H1 (cell line): ENCODE measurements at places on chromosomes 1 and 21.
A peak's percentile ranks its signal among the peaks of the same experiment; 100 is the strongest.

- H3K27me3 ChIP-seq: no peaks in the 10 kb centered on the region
- H3K27ac ChIP-seq: no peak overlapping the region
- H3K4me3 ChIP-seq: no peak overlapping the region
- DNase-seq: no peak
- H3K36me3 ChIP-seq: no peaks in the 10 kb centered on the region
- H3K4me1 ChIP-seq: no peaks in the 10 kb centered on the region
These were observed 62.3 kb upstream of the COL11A1 start for GRCh38 chr1:103170609-103171008.

DNA sequence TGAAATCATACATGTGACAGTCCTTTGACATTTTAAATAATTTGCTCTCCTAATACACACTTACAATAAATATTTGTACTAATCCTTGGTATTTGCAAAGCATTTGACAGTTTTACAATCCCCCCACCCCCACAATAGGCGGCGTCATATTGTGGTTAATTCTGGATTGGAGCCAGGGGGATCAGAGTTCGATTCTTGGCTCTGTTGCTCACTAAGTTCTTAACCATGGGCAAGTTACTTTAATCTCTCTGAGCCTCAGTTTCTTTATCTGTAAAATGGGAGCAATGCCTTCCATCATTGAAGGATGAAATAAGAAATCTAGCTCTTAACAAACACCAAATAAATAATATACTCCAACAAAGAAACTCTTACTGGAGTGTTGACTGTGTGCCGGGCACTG, 23.8 kb downstream of the CACNA1S start:
- DNase-seq: no peak
- H3K4me1 ChIP-seq: no peaks in the 10 kb centered on the region
- H3K27ac ChIP-seq: no peak overlapping the region
- no peaks in the 10 kb centered on the region for H3K27me3 ChIP-seq

GRCh38 chr1:168408539-168408865, 127.8 kb downstream of the TBX19 start:
- no peaks in the 10 kb centered on the region for H3K4me1 ChIP-seq
- no peak for DNase-seq
- H3K4me3 ChIP-seq: no peak overlapping the region

GRCh38 chr1:39132505-39133339, 71.8 kb upstream of the MACF1 start:
- no peaks in the 10 kb centered on the region for H3K27me3 ChIP-seq
- no peaks in the 10 kb centered on the region for H3K36me3 ChIP-seq
- DNase-seq: peak; percentile 65

- H3K27ac ChIP-seq: no peak overlapping the region
- no peaks in the 10 kb centered on the region for H3K27me3 ChIP-seq
- DNase-seq: no peak
- no peak overlapping the region for H3K4me3 ChIP-seq
- H3K4me1 ChIP-seq: no peaks in the 10 kb centered on the region
- H3K36me3 ChIP-seq: no peaks in the 10 kb centered on the region
These were observed 550.7 kb downstream of the PTPRU start for GRCh38 chr1:29786791-29787732.

DNA sequence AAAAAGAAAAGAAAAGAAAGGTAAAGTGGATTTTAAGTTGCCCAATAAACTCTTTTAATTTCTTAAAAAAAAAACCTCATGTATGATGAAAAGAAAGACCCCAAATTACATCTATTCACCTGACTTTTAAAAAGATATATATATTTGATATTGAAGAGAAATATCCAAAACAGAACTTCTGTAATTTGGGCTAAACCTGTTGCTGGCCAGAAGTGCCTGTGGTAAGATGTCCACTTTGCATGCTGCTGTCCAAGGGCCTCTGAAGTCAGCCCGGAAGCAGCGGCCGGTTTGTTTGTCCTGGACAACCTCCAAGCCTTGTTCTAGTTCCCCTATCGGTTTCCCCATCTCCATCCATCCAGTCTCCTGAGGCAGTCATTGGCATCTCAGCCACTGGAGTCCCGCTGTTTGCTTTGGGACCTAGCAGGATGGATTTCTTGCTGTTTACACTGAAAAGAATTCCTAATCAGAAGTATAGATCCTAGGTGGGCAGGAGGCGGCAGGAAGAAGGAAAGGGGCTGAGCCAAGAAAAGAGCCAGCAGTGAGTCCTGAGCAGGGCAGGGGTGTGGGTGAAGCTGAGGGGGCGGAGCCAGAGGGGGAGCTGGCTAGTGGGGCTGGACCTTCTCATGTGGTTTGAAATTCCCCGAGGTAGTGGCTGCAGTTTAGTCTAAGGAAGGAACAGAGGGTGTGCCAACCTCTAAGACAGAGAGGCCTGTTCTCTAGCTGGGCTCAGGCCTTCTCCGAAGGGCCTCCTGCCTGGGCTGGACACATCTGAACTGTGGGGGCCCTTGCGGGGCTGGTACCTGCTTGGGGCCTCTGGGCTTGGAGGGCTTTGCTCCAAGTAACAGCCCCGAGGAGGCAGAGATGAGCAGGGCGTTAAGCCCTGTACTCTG, 3.3 kb downstream of the NCMAP start:
- no peak overlapping the region for H3K4me3 ChIP-seq
- H3K27ac ChIP-seq: no peak overlapping the region
- DNase-seq: no peak
- H3K4me1 ChIP-seq: peaks cover 10% of the 10 kb centered on the region; the same call in 1 of the 2 replicates

- no peaks in the 10 kb centered on the region; the same call in 1 of the 2 replicates for H3K27me3 ChIP-seq
- DNase-seq: no peak
- H3K4me1 ChIP-seq: peaks cover 3% of the 10 kb centered on the region
These were observed 39.2 kb downstream of the ABCA4 start for GRCh38 chr1:94081566-94082344.

- H3K4me3 ChIP-seq: peak overlapping the region; percentile 79
- no peak for DNase-seq
- H3K36me3 ChIP-seq: peaks cover 5% of the 10 kb centered on the region
- no peak overlapping the region for H3K27ac ChIP-seq
These were observed 904 bp upstream of the PRDX6 start for GRCh38 chr1:173476197-173476664.

GRCh38 chr1:58845942-58846341, 62.1 kb upstream of the JUN start:
- H3K4me1 ChIP-seq: no peaks in the 10 kb centered on the region; the same call in 1 of the 2 replicates
- H3K36me3 ChIP-seq: no peaks in the 10 kb centered on the region
- no peaks in the 10 kb centered on the region for H3K27me3 ChIP-seq
- DNase-seq: no peak
- no peak overlapping the region for H3K27ac ChIP-seq

GRCh38 chr1:169931795-169932231, 38.1 kb upstream of the SCYL3 start:
- H3K36me3 ChIP-seq: no peaks in the 10 kb centered on the region
- H3K27ac ChIP-seq: no peak overlapping the region
- DNase-seq: no peak

GRCh38 chr1:225654277-225654597, 1.3 kb upstream of the ENAH start:
- peak overlapping the region; percentile 80 for H3K4me3 ChIP-seq
- H3K27ac ChIP-seq: no peak overlapping the region
- no peaks in the 10 kb centered on the region; the same call in 1 of the 2 replicates for H3K4me1 ChIP-seq
- no peaks in the 10 kb centered on the region for H3K36me3 ChIP-seq
- no peaks in the 10 kb centered on the region for H3K27me3 ChIP-seq

- no peak overlapping the region for H3K4me3 ChIP-seq
- no peaks in the 10 kb centered on the region for H3K27me3 ChIP-seq
- DNase-seq: no peak
- no peaks in the 10 kb centered on the region for H3K4me1 ChIP-seq
- H3K36me3 ChIP-seq: no peaks in the 10 kb centered on the region
- H3K27ac ChIP-seq: no peak overlapping the region
These were observed 227.1 kb downstream of the KCTD3 start for GRCh38 chr1:215794156-215794555.

DNA sequence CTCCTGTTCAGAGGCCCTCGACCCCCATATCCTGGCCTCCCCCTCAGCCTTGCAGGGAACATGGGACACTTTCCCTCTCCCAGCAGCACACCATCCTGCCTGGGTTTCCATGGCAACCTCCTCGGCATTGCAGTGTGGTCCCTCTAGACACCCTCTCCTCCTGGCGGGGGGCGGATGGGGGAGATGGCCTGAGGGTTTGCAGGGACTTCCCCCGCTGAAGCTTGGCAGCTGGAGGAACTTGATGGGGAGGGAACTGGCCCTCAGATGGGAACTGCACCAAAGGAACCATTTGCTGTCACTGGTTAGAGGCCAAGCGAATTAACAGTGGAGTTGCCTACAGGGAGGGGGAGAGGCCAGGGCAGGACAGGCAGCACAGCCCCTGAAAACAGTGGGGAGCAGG, 28.7 kb downstream of the RIMS3 start:
- H3K36me3 ChIP-seq: no peaks in the 10 kb centered on the region
- no peaks in the 10 kb centered on the region for H3K27me3 ChIP-seq
- H3K4me1 ChIP-seq: no peaks in the 10 kb centered on the region
- no peak overlapping the region for H3K4me3 ChIP-seq
- DNase-seq: no peak

DNA sequence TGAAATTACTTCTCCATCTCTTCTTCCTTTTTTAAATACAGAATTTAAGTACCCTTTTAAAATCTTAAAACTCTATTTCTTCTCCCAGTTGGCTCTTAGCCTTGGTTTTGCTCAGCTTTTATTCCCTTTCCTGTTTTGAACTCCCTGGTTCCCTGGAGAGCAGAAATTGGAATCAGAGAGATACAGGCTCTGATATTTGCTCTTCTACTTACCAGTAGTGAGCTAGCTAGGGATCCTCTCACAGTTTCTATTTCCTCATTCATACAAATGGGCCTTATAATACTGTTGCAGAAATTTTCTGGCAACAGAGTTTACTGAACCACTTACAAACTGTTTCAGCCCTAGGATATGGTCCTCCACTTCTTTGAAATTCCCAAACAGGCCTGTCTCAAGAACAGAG, 606.3 kb downstream of the NUF2 start:
- H3K27me3 ChIP-seq: no peaks in the 10 kb centered on the region
- H3K36me3 ChIP-seq: no peaks in the 10 kb centered on the region
- no peak overlapping the region for H3K4me3 ChIP-seq
- no peaks in the 10 kb centered on the region for H3K4me1 ChIP-seq
